ENCODE measurements at places on chromosomes 2 and 18.

- DNase-seq, result no peak
These were observed 907 bp upstream of the SUCLG1 start for GRCh38 chr2:84459944-84460429.

DNA sequence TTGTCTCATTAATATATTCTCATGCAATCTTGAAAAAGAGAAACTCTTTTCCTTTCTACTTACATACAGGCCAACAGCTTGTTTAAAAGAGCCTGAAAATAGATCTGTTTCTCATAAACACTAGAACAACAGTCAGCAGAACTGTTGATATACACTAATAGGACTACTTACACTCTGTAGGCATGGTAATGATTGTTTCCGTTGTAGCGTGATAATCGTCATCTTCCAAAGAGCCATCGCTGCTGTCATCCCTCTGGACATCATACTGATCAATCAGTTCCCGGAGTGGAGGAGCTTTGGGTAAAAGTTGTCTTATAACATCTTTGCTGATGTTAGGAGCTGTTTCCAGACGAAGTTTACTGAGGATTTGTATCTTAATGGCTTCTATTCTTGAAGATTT is 476 bp downstream of the MSTN start:
- DNase-seq, result no peak

- no peak for DNase-seq
These were observed 869 bp upstream of the THUMPD2 start for GRCh38 chr2:39779927-39780326.

DNA sequence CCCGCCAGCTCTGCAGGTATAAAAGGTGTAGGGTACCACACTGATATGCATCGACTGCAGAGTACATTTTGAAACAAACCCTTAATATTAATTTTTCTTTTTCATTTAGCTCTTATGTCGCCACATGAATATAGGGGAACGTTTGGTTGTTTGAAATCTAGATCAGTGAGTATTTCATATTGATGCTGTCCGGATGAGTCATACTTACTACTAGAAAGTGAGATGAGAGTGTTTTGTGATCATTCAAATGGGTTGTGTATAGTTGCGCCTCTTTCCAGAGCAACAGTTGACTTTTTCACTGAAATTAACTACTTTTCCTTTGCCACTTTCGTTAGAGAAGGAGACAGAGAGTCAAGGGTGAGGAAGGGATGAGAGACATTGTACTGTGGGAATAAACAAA is 24.6 kb downstream of the NPAS2 start:
- DNase-seq, result no peak

- DNase-seq, result no peak
These were observed 18.9 kb downstream of the GALNT13 start for GRCh38 chr2:153890576-153890975.

DNA sequence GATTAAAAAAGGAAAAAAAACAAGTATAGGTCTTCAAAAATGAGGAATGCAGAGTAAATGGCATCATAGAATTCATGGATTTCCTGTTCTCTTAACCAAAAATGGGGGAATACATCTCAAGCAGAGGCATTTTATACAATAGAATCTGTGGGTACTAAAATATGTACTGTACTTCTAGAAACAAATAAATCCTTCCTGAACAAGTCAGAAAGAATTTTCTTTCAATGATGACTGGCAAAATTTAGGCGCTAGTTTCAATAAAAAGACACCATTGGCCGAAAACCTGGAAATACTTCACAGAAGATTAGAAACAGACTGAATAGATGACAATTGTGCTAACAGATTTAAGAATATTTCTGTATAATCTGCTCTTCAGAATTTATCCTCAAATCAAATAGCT is 15.1 kb downstream of the TRAK2 start:
- no peak for DNase-seq

DNA sequence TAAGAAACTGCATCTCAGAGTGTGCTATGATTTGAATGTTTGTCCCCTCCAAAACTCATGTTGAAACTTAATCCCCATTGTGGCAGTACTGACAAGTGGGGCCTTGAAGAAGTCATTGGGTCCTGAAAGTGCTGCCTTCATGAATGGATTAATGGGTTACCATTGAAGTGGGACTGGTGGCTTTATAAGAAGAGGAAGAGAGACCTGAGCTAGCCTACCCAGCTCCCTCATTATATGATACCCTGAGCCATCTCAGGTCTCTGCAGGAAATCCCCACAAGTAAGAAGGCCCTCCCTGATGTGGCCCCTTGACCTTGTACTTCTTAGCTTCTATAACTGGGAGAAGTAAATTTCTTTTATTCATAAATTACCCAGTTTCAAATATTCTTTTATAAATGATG is 526.8 kb downstream of the XIRP2 start:
- DNase-seq, result no peak

GRCh38 chr2:29281086-29281915 is 166.1 kb downstream of the CLIP4 start:
- no peak for DNase-seq

DNA sequence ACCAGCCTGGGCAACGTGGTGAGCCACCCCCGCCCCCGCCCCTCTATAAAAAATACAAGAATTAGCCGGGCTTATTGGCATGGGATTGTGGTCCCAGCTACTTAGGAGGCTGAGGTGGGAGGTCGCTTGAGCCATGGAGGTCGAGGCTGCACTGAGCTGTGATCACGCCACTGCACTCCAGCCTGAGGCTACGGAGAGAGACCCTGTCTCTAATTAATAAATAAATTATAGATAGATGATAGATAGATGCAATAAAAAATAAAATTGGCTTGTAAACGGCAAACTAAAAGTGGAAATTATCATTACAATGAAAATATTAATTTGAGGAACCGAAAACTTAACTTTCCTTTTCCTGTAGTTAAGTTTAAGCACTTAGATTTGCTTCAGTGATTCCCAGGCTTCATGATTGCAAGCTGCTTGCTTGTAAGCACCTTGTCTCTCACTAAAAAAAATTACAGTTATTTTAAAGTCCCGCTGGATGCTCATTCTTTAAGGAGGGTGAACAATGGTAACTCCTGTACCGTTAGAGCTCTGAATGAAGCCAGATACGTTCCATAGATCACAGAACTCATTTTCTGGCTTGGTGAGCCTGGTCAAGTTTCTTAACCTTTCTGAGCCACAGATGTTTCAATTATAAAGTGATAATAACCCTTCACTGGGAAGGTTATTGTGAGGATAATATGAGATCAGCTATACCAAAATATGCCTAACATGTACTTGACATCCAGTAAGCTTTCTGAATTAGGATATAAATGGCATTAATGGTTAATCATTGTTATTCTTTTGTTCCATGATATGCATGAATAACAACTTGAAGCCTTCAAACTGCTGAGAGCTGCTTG is 9.3 kb upstream of the NARS1 start:
- no peak for DNase-seq

- DNase-seq, result no peak
These were observed 43.5 kb downstream of the SLC38A11 start for GRCh38 chr2:164911832-164912231.

DNA sequence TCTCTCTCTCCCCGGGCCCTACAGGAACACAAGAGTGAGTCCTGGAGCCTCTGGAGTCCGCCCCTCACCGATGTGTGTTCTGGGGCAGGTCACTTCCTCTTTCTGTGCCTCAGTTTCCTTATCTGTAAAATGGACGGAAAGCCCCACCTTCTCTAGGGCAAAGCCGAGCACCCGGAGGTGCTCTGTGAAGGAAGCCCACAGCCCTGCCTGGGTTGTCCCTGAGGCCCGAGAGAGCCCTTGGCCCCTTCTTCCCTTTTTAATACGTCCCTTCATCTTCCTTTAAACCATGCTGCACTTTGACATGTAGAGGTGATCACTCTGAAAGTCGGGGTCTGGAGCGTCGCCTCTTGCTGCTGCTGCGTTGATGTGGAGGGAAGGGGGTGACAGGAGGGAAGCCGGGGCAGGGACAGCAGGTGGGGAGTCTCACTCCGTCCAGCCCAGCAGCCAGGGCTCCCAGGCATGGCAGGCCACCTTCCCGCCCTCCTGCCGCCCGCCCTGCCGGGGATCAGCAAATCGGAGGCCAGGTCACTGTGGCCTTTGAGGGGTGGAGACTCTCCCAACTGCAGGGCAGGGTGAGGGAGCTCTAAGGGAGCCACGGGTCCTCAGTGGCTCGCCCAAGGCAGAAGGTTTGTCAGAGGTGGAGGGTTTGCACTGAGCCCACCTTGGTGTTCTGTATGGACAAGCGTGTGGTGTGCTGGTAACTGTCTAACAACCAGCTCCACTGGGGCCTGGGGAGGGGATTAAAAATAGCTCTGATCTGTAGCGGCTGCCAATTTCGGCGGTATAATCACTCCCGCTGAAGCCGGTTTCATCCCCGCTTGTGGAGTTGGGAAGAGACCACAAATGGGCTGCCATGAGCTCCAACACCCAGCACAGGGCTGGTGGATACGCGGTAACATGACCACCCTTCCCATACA is 135.9 kb upstream of the ID2 start:
- DNase-seq, result no peak

- no peak for DNase-seq
These were observed 99.0 kb downstream of the PRKCE start for GRCh38 chr2:45750484-45750883.

- no peak for DNase-seq
These were observed 47.6 kb downstream of the ALPK2 start for GRCh38 chr18:58581265-58581664.

- no peak for DNase-seq
These were observed 922.9 kb upstream of the FSHR start for GRCh38 chr2:50077190-50077737.

DNA sequence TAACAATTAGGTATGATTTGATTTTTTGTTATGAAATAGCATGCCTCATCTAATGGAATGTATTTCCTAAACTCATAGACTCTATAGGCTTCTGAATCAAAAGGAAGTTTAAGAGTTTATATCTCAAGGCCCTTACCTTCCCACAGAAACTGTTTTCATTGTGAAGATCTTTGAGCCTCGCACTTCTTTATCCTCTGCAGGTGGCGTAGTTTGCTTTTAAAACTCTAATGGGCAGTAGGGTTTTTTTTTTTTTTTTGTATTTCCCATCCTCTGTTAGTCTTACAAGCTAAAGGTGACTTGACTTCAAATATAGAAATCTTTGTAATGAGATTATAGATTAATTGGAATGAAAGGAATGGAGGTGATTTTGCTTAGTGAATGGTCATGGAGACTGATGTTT is 28.3 kb downstream of the DYNC2LI1 start:
- no peak for DNase-seq

DNA sequence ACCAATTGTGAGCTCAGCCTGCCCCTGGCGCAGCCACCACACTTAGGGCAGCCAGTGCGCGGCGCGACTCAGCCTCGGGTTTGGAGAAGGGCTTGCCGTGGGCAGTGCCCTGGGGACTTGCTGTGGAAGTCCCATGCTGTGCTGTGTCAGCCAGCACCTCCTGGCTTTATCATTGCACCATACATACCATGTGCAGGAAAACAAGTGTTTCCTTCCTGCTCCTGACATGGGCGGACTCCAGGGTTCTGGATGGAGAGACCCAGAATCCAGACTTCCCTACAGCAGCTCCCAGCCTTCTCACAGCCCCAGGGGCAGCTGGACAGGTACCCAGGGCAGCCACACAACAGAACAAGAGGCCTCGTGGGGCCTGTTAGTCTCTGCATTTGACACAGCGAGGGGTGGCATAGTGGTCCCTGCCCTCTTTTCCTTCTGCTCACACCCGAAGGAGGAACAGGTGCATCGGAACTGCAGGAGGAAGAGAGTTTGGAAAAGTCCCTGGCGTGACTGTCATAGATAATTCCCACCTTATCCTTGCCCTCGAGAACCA is 54.2 kb downstream of the SDC1 start:
- no peak for DNase-seq

DNA sequence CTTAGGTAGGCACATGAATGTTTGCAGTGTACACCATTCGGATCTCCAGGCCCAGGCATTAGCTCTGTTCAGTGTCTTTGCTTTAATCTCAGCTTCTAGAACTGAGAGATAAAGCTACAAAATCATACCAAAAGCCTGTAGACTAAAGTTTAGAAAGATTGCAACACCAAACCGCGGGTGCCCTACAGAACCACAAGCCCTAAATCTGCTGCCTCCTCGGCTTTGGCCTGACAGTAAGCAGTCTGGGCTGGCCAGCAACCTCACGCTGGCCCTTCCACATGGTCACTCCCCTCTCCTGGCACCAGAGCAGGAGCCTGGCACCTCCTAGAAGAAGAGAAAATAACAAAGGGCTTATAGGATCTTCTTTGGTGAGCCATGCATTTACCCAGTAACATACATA is 8.9 kb upstream of the OSR1 start:
- no peak for DNase-seq

GRCh38 chr2:177692783-177693269 is 300.3 kb downstream of the AGPS start:
- no peak for DNase-seq

DNA sequence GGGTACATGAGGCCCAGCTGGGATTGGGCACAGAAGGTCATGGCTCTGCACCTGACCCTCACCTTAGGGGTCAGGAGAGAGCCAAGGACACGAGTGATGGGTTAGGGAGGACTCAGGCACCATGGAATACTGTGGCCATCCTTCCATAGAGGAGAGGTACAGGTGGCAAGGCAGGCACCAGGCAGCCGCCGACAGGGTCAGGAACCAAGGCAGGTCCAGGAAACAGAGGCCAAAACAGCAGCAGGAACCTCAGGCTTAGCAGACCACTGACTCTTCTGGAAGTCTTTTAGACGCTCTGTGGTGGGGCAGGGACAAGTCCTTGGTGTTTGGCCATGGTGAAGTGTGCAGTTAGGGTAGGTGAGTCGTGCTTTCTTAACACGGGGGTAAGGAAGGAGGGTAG is 128.0 kb downstream of the NEDD4L start:
- DNase-seq, result no peak

DNA sequence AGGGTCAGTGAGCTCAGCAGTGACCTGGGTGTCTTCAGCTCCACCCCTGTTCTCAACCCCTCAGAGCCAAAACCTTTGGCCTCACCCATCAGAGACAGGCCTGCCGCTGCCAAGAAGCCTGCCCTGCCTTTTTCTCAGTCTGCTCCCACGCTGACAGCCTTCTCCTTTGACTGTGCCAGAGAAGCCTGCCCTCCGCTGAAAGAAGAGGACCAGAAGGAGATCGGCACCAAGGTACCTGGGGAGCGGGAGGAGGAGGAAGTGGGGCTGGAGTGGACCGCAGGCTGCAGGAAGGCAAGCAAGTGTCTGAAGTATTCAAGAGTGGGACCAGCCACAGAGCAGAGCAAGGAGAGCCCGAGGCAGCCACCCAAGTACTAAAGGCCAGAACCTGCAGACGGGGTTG is 33.2 kb downstream of the TOGARAM2 start:
- DNase-seq, result peak; percentile 35

GRCh38 chr2:188494906-188495305 is 203.2 kb downstream of the GULP1 start:
- no peak for DNase-seq

- no peak for DNase-seq
These were observed 79.9 kb downstream of the THADA start for GRCh38 chr2:43515807-43516497.

DNA sequence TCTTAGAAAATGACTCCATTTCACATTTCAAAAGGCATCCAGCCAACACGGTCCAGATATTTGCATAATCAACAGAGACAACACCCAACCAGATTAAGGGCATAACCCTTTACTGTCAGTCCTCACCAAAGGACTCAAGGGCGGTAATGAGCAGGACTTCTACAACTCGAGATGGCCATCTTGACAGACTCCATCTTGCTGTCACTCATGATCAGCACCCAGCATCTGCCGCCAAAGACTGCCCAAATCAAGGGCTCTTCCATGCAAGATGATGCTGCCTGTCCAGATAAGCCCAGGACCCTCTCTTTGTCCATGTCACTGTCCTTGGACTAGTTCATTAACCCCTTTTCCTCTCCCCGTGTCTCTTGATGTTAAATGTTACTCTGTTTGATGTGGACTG is 77.9 kb downstream of the UXS1 start:
- no peak for DNase-seq
